ENCODE measurements at places on chromosomes 1 and 21.

DNA sequence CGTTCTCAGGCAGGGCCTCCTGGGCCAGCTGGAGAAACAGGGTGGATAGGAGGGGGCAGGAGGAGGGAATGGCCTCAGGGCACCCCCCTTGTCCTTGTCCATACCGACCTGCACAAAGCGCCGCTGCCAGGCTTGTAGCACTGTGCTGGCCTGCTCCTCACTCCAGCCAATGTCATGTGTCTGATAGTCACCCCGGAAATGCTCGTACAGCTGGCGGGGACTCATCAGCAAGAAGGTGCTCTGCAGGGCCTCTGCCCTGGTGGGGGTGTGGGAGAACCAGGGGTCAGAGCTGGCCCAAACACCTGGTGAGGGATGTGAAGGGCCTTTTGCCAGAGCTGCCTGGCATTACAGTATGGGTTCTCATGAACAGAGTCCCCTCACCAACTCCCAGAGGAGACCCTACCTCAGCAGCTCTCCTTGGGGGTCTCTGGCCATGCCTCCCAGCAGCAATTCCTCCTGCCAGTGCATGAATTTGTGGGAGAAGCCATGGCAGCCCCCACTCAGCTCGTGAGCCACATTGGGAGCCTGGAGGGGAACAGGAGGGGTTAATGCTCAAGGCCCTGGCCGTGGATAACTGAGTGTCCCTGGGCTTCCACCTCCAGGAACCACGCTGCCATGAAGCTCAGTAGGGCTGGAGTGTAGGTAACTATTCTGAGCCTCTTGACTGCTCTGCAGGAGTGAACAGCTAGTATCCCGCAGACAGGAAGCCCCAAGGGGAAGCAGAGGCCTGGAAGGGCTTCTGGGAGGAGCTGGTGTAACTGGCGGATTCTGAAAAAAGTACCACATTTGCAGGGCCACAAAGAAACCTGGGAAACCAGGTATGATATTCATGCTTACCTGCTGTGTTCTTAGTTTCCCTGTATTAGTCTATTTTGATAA, 13.3 kb downstream of the PTCH2 start:
- no peak for DNase-seq

- no peak for DNase-seq
Observed at GRCh38 chr1:175504875-175505555, 238.4 kb downstream of the TNR start.

- DNase-seq: no peak
Observed at GRCh38 chr1:194042736-194043135, 856.3 kb upstream of the B3GALT2 start.

- no peak for DNase-seq
Observed at GRCh38 chr1:163912170-163912884, 590.6 kb downstream of the NUF2 start.

DNA sequence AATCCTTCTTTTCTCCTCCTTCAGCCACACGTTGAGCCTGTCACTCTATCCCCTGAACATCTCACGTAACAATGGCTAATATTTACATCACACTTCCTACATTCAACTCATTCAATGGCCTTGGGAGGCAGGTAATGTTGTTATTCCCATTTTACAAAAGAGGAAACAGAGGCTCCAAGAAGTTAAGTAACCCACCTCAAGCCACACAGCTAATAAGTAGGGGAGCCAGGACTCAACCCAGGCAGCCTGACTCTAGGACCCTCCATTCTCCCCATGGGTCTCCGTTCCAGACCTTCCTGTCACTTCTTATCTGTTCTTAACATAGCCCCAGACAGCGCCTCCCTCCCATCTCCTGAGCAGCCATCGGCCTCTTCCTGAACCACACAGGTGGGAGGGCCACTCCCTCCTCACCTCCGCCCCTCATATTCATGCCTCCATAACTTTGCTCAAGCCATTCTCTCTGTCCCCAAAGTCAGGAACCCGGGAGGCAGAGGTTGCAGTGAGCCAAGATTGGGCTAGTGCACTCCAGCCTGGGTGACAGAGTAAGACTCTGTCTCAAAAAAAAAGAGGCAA, 2.2 kb downstream of the PADI4 start:
- DNase-seq: no peak

DNA sequence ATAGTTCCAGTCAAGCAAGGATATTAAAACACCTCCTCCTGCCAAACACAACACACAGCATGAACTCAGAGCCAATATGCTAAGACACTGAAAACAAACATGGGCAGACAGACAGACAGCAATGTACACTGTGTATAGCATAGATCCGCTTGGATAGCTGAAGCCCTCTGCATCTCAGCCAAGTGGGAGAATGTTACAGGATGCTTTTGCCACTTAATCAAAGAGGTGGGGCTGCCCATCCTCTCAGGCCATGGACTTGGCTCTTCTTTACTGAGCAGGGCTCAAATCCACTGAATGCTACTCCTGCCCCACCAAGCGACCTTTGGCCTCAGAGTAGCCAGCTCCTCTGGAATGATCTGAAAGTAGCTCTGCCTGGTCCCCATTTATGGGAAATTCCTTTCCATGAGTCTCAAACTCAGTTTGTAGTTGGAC, 64.7 kb upstream of the NGF start:
- no peak for DNase-seq

GRCh38 chr1:6761196-6761737, 24.0 kb upstream of the CAMTA1 start:
- no peak for DNase-seq

DNA sequence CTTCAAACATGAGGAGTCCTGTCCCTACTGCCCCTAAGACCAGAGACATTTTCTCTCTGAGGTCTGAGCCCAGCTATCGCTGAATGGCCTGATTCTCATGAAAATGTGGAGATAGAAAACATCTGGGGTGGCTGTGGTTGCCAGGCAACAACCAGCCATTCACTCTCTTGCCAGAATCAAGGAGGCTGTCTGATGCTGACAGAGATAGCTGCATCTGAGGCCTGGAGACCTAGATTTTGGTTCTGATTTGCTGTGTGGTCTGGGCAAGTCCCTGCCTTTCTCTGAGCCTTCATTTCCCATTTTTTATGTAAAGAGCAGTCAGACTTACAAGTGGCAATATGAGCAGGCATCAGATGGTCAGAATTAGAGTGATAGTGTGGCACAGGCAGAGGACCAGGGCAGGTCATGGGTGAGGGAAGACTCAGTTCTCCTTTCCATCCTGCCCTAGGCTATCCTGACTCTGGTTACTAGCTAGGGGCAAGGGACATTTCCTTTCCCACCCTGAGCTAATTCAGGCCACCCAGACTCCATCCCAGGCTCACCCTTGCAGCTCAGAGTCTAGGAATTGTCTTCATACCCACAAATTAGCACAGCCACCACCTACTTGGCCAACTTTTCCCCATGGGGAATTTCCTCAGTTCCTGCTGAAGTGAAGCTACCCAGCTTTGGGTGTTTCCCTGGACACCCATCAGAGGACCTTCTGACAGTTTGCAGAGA, 20.0 kb upstream of the RNF19B start:
- DNase-seq: peak; percentile 82

DNA sequence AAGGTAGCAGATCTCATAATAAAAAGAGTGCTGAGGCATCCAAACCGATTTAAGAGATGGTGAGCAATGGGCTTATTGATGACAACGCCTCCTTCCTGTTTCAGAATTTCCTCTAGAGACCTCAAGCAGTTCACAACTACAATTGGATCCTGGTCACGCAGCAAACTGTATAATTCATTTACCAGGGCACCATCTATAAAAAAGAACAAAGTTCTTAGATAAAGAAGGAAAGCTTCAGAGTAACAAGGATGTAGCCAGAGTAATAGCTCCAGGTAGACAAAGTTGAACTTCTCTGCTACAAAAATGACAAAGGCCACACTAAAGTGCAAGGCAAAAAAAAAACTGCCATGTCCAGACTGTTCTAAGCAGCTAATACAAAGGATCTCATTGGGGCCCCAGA, 3.4 kb downstream of the AP4B1 start:
- DNase-seq: no peak

GRCh38 chr1:168974611-168975010, 131.9 kb upstream of the ATP1B1 start:
- no peak for DNase-seq

GRCh38 chr1:162822391-162823200, 32.1 kb downstream of the HSD17B7 start:
- no peak for DNase-seq

- DNase-seq: no peak
Observed at GRCh38 chr1:235910357-235911299, 43.9 kb upstream of the LYST start.

GRCh38 chr1:16173447-16174260, 17.8 kb upstream of the EPHA2 start:
- no peak for DNase-seq

DNA sequence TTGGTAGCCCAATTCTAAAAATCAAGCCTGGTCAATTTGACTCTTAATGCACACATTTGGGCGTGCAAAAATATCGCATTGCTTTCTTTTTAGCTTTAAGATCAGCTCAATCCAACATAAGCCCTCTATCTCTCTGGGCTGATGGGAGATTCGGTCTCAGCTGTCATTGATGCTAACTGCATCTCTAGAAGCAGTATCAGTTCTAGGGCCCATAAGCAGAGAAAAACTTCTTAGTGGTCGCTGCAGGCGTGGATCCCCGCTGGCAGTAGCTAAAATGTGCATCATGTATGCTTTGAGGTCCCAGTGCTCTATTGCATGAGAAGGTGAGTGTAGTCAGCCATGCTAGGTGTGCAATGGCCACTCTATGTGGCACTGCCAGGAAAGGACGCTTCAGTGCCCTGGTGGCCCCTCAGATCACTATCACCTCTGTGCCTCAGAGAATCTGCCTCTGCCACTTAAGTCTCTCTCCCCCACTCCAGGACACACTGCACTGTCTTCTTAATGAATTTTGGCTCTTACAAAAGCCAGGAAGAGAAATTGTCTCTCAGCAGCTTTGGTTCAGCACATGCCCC, 79.7 kb upstream of the GADD45A start:
- DNase-seq: no peak

DNA sequence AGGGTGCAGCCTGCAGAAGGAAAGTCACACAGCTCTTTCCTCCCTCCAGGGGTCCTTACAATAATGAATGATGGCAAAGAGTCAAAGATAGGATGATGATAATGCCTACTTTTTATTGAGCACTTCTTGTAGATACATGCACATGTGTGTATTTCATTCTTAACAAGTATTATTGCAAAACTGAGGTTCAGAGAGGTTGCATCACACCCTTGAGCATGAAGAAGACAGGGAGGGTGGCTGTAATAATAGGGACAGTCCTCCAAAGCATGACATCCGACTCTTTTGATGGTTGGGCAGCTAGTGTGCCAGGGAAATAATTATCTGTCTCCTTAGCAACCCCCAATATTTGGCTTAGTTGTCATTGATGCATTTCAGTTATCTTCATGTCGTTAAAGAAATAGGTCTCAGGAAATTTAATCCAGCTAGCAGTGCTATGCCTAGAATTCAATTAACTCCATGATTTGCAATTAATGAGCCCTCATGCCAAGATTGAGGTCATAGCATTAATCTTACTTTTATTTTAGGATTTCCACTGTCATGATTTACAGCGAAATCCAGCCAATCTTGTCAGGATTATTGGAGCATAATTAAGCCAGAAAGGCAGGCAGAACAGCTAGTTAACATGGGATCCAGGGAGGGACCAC, 35.0 kb downstream of the DNAJC6 start:
- DNase-seq: no peak

DNA sequence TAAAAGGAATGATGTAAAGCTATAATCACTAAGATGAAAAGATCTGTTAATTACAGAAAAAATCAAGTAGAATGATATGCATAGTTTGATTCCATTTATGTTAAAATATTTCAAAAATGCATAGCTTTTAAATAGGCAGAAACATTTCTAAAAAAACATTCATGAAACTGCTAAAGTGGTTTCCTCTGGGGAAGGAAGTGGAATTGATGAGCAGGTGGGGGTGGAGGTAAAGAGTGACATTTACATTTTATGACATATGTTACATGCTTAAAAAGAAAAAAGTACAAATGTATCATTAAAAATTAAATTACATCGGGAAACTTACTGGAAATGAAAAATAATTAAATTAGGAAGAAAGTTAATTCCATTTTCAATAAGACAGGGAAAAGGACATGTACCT, 42.8 kb upstream of the JAK1 start:
- no peak for DNase-seq

- DNase-seq: no peak
Observed at GRCh38 chr1:100597061-100597741, 59.3 kb downstream of the GPR88 start.

- DNase-seq: no peak
Observed at GRCh38 chr1:4485398-4485797, 169.0 kb upstream of the AJAP1 start.

- no peak for DNase-seq
Observed at GRCh38 chr1:72357411-72357810, 75.1 kb upstream of the NEGR1 start.

GRCh38 chr1:39572379-39573096, 4.1 kb downstream of the PABPC4 start:
- DNase-seq: no peak

DNA sequence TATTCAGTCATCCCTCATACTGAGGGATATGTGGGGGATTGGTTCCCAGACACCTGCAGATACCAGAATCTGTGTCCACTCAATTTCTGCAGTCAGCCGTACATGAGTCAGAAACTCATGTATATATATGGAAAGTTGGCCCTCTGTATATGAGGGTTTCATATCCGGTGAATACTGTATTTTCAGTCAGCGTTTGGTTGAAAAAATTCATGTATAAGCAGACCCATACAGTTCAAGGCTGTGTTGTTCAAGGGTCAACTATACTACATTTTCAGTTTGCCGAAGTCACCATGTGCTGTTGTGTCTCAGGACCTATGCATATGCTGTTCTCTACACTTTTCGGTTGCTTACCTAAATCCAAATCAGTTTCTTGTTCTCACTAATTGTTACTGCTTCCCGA, 10.5 kb downstream of the AXDND1 start:
- DNase-seq: no peak

GRCh38 chr1:35379317-35380000, 111.0 kb downstream of the ZMYM4 start:
- no peak for DNase-seq

GRCh38 chr1:215076322-215076721, 6.2 kb upstream of the KCNK2 start:
- no peak for DNase-seq

DNA sequence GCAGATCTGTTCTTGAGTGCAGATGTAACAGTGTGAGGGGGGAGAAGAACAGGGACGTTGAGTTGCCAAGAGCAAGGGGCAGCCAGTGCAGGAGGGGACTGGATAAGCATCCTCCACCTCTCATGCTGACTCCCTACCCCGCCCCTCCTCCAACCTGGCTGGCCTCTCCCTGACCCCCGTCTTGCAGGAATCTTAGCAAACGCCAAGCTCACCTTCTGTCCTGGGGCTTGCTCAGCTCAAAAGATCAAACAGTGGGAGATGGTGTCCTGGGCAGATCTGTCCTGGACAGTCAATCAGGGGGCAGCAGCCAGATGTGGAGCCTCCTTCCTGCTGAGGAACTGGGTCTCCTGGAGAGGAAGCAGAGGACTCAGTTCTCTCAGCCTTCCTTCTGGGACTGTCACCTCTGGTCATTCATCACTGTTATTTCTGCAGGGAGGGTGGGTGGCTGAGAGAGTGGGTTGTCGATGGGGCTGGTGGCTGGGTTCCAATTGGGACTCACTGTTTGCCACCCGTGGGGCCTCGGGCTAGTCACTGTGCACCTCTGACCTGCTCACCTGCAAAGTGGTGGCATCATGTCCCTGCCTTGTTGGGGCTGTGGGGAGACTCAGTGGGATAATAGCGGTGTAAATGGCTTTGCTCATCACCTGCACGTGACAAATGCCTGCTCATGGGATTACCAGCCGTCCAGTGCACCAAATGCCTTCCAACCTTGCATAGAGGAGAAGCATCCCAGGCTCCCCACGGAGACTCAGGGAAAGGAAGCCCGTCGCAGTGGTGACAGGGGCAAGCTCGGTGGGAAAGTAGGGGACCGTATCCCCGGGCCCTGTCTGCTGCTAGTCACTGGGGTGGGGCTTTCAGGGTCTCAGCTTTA, 154.4 kb downstream of the PTPRU start:
- DNase-seq: no peak

GRCh38 chr21:40714536-40714935, 132.4 kb downstream of the DSCAM start:
- no peak for DNase-seq

All from central memory CD4-positive, alpha-beta T cell (primary cell).